Activated gamma-delta T cell treated with Interleukin-2 at 50 U/mL for 16 hours (primary cell): ENCODE measurements at places on chromosomes 4 and X.

GRCh38 chrX:136417806-136418205 lies 69.9 kb upstream of the BRS3 start:
- DNase-seq = no peak

GRCh38 chr4:163492951-163493504 lies 1.5 kb upstream of the TMA16 start:
- no peak for DNase-seq

DNA sequence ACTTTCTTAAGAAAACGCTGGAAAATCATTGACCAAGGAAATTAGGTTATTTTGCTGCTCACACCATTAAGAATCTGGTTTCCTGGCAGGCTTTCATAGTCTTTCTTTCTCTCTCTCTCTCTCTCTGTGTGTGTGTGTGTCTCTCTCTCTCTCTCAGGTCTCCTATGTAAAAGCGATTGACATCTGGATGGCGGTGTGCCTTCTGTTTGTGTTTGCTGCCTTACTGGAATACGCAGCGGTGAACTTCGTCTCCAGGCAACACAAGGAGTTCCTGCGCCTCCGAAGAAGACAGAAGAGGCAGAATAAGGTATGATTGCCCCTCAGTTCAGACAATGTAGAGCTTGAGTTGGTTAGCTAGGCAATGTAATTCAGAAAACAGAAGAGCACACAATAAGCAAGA lies 161.2 kb downstream of the GLRA2 start:
- no peak for DNase-seq

GRCh38 chrX:152588206-152588605 lies 49.5 kb upstream of the GABRQ start:
- DNase-seq = no peak

DNA sequence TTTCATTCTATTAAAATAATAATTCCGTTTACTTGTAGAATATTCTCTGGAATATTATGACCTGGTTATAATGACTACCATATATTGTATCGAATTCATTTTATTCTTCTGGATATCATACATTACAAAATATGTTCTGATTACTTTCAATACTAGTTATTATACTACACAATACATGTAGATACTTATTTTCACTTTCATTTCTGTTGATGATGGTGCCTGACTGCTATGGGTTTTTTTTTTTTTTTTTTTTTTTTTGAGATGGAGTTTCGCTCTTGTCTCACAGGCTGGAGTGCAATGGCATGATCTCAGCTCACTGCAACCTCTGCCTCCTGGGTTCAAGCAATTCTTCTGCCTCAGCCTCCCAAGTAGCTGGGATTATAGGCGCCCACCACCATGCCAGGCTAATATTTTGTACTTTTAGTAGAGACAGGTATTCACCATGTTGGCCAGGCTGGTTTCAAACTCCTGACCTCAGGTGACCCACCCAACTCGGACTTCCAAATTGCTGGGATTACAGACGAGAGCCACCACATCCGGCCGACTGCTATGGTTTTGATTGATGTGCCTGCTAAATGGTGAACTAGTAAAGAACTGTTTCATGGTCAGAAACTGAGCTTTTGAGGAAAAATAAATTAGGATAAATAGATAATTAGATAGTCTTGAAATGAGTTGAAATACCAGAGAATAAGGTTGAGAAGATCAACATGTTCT lies 39.5 kb downstream of the PCDH10 start:
- no peak for DNase-seq

DNA sequence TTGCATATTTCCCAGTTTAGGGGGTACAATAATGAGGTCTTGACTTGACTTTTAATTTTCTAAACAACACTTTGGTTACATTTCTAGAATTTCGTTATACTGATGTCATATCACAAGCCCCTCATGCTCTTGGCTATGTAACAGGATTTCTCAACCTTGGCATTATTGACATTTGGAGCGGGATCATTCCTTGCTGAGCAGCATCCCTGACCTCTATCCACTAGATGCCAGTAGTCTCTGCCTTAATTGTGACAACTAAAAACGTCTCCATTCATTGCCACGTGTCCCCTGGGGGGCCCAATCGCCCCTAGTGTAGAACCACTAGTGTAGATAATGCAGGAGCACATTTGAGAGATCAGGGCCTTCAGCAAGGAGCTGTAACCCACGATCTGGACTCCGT lies 234.2 kb upstream of the MID1 start:
- no peak for DNase-seq

GRCh38 chr4:106906728-106907127 lies 129.4 kb downstream of the DKK2 start:
- DNase-seq = no peak

GRCh38 chrX:134931550-134931949 lies 59.2 kb upstream of the SMIM10 start:
- no peak for DNase-seq

- no peak for DNase-seq
Measured at GRCh38 chr4:10007793-10008608, 13.3 kb downstream of the SLC2A9 start.

DNA sequence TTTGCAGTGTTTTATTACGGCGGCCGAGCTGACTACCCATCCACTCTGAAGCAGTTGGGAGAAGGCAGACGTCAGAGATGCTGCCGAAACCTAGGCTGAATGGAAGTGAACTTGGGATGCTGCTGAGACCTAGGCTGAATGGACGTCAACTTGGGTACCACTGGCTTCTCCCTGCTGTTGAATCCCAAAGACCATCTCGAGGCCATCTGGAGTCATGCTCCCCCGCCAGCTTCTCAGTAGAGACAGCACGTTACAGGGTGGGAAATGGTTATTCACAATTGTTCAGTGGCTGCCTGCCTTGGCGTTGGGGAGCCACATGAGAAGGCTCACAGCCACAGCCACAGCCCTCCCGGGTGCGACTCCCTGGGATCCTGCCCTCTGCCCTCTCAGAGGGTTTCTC lies 40.9 kb downstream of the P2RY8 start:
- DNase-seq = no peak

- DNase-seq = no peak
Measured at GRCh38 chrX:100931218-100931924, 2.7 kb upstream of the XKRX start.

- DNase-seq = no peak
Measured at GRCh38 chr4:86536151-86536550, 58.0 kb upstream of the PTPN13 start.

DNA sequence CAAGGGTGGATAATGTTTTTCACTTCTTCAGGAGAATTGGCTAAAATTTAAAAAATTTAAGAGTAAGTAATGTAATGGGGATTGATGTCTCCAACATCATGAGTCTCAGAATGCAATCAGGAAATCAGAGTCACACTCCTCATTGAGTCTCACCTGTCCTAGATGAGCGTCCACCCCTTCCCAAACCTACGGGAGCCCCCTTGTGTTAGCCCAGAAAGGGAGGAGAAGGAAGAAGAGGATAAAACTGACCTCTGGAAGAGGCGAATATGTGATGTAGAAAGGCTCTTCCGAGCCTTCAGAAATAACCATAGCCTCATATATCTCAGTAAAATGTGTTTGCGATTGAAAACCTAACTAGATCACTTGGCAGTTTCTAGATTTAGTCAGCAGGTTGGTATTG lies 157.1 kb downstream of the DCLK2 start:
- DNase-seq = no peak

- DNase-seq = no peak
Measured at GRCh38 chr4:2732526-2732925, 23.6 kb downstream of the TNIP2 start.

DNA sequence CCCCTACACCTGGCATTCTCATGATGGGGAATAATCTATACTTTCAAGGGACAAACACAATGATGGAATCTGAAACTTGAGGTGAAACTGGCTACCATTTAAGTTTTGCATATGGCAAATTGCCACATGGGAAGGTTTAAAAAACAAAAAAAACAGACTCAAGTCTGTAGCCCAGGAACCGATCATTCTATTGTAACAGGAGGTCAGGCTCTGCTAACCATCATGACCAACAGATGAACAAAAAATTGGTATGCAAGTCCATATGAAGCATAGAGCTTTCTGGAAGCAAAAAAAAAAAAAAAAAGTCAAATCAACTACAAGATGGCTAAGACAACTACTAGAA lies 594.3 kb upstream of the DIPK2B start:
- no peak for DNase-seq

- DNase-seq = no peak
Measured at GRCh38 chr4:183905081-183905592, at the start of gene STOX2. STOX2 (plus strand) TSS chr4:183905307; CDS start chr4:183906791, 1,484 bp downstream.

DNA sequence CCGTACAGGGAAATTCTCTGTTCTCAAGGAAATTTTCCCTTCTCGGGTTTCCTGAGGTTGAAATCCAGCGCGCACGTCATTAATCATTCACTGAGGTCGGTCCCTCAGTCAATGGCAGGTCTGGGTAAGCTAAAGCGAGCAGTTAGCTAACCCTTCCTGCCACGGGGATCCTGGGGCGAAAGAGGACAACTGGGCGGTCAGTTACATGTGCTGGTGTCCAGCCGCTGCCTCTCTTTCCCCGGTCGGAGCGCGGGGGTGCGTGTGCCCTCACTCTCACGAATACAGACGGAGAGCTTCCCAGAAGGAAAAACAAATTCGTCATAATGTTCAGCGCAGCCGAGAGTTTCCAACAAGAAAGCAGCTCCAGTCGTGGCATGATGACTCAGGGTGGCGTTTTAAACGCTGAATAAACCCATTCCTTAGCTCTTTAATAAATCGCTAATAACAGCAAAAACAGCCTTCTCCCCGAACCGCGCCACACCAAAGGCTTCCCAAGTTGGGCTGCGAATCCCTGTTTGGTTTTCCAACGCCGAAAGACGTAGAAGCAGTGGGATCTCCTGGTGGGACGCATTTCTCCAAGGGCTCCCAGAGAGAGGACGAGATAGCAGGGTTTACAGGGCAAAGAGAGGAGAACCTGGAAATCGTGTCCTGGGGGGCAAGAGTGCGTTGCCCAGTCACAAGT lies 752 bp upstream of the FGF5 start:
- DNase-seq = no peak

- no peak for DNase-seq
Measured at GRCh38 chr4:89277412-89277811, 30.2 kb downstream of the GPRIN3 start.

DNA sequence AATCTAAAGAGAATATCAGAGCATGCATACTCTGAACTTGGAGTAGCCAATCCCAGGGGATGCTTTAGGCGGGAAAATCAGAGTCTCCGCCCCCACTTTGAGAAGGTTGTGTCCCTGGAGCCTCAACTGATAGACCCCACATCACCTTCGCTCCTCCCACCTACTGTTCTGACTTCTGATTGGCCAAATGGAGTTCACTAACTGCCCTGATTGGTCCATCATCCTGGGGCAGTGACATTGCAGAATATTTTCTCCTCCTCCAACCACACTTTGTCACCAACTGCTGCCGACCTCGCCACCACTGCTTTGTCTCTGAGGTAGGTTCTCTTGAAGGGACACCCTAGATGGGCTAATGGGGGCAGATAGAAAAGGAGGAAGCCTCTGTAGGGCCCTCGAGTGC lies 22.7 kb upstream of the SPACA5B start:
- no peak for DNase-seq

GRCh38 chr4:141179474-141180373 lies 41.0 kb upstream of the ZNF330 start:
- no peak for DNase-seq

GRCh38 chrX:25066131-25066530 lies 50.4 kb upstream of the ARX start:
- DNase-seq = no peak

DNA sequence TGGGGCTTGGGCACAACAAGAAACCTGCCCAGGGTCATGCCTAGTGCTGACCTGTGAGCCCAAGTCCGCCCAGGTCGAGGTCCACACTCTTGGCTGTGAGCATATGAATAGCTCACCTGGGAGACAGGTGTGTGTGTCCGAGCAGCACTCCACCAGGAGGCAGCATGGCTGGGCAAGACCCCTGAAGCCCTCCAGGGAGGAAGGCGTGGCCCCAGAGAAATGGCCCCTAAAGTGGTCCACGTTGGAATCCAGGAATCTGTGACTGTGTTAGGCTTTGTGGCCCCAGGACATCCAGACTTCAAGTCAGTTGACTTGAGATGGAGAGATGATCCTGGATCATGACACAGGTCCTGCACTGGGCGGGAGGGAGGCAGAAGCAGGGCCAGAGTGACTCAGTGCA lies 138.8 kb downstream of the CPZ start:
- DNase-seq = no peak

DNA sequence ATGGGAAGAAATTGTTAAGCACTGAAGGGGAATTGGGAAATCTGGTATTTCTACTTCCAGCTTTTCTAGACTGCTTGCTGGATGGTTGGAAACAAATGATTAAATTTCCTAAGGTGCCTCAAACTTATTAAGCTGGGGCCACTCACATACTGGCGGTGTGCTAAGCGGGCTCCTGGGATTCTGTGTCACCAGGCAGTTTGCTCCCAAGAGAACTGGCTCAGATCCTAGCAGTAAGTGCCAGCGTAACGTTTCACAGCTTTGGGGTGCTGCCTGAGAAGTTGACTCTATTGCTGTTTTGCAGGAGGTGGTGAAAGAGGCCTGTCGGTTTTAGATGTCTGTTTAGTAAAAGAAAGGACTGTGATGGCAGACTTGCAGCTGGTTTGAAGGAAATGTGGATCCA lies 6.9 kb upstream of the REELD1 start:
- DNase-seq = no peak

- DNase-seq = no peak
Measured at GRCh38 chr4:26206339-26206738, 114.5 kb upstream of the RBPJ start.

GRCh38 chr4:2954358-2955185 lies 8.6 kb downstream of the NOP14 start:
- no peak for DNase-seq

GRCh38 chr4:155220025-155220424 lies 11.6 kb downstream of the NPY2R start:
- no peak for DNase-seq

DNA sequence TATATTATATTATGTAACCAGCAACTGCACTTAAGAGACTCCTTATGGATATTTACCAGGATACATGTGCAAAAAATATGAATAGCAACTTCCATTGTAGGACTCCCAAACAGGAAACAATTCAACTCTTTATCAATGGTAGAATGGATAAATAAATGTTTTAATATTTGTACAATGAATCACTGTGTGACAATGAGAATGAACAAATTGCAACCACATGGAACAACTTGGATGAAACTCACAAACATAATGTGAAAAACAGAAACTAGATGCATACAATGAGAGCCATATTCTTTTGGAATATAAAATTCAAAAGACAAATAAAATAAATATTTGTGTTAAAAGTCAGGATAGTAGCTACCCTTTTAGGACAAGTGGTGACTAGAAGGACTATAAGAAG lies 1015.7 kb downstream of the TECRL start:
- no peak for DNase-seq
